Lower lobe of right lung (tissue), 2 donors: ENCODE measurements at places on chromosomes 2 and 18. TPM values are rescaled to one million over a fixed set of nuclear protein-coding genes. Genes with fewer than 3 reads are reported as not detected.

Gene CHAC2
- total RNA-seq: 1.6 TPM

Gene MAP3K19
- total RNA-seq: 7.2 TPM

DNA sequence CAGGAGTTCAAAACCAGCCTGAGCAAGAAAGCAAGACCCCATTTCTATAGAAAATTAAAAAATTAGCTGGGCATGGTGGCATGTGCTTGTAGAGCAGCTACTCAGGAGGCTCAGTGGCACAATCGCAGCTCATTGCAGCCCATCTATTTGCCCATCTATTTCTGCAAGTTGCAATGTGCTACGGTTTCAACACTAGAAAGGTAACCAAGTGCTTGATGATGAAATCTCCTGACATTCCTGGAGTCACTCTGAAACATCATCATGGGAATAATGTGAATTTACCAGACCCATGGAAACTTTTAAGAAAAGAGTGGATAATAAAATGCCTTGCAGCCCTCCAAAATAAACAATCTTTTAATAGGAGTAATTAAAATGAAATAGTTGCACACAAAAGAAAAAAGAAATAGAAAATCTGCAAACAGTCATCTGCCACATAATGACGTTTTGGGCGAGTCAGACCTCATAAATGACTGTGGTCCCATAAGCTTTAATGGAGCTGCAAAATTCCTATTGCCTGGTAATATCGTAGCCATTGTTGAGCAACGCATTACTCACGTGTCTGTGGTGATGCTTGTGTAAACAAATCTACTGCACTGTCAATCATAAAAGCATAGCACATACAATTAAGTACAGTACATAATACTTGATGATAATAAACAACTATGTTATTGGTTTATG, 46.6 kb upstream of the AMMECR1L start:
- no peak overlapping the region for H3K27ac ChIP-seq
- DNase-seq: no peak
- no peak overlapping the region for H3K4me3 ChIP-seq
- H3K36me3 ChIP-seq: no peaks in the 10 kb centered on the region
- no peaks in the 10 kb centered on the region for H3K27me3 ChIP-seq
- no peaks in the 10 kb centered on the region for H3K4me1 ChIP-seq

GRCh38 chr18:34991561-34991960, 49.7 kb upstream of the MAPRE2 start:
- no peak for DNase-seq
- H3K4me1 ChIP-seq: no peaks in the 10 kb centered on the region
- H3K4me3 ChIP-seq: no peak overlapping the region
- H3K36me3 ChIP-seq: no peaks in the 10 kb centered on the region
- H3K27ac ChIP-seq: no peak overlapping the region

DNA sequence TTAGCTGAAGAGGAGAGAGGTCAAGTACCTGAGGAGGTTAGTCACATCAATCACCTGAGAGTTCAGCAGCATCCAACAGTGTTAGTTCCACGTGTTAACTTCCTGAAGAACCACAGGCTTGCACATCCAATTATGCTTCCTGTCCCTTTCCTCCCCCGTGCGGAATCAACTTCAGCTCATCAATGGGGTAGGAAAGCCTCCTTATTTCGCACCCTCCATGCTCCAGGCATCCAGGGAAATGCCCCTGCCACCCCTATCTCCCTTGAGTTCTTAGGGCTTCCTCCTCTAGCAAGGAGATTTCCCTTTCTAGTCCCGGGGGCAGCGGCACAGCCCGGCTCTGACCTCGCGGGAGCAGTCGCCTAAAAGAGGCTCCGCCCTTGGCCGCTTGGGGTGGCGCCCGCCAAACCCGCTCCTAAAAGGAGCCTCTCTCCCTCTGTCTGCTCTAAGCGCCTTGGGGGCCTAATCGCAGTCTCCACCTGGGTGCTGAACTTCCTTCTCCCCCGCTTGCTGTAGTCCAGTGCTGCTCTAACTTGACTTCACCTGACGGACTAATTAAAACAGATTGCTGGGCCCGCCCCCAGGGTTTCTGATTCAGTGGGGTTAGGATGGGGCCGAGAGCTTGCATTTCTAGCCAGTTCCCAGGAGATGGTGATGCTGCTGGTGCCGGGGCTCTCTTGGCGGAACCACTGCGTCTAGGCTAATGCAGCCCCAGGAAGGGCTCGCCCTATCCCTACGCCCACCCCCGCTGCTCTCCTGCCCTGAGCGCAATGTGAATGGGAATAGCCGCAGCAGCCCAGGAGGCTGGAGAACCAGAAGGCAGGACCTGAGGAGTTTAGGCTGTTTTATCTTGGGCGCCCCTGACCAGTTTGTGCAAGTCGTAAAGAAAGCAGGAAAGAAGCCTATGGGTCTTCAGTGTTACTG, 3.4 kb upstream of the TET3 start:
- DNase-seq: peak; percentile 76
- H3K27me3 ChIP-seq: no peaks in the 10 kb centered on the region
